ENCODE measurements at places on chromosomes 2 and 18.

DNA sequence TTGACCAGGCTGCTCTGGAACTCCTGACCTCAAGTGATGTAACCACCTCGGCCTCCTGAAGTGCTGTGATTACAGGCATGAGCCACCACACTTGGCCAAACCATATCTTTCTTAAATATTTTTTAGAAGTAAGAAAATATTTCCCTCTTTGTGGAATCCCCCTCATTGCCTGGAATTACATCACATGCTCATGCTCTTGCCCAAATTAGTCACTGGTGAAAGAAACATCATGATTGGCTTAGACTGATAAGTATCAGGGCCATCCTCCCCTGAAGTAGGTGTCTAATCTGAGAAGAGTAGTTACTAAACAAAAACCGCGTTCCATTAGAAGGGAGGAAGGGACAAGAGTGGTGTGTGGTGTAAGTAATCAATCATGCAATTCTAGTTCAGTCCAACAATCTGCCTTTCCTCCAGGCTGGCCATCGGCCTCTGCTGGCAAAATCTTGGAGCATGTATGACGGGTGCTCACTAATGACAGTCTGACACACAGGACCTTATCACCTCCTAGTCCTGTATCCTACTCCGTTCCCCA is 52.3 kb upstream of the SCG2 start:
- DNase-seq: no peak
- H3K4me3 ChIP-seq: no peak overlapping the region
- no peak overlapping the region for H3K27ac ChIP-seq
- H3K36me3 ChIP-seq: no peaks in the 10 kb centered on the region

- H3K27me3 ChIP-seq: no peaks in the 10 kb centered on the region
- no peak overlapping the region for H3K27ac ChIP-seq
- no peak for DNase-seq
Measured at GRCh38 chr2:237345411-237345810, 68.6 kb downstream of the COL6A3 start.

DNA sequence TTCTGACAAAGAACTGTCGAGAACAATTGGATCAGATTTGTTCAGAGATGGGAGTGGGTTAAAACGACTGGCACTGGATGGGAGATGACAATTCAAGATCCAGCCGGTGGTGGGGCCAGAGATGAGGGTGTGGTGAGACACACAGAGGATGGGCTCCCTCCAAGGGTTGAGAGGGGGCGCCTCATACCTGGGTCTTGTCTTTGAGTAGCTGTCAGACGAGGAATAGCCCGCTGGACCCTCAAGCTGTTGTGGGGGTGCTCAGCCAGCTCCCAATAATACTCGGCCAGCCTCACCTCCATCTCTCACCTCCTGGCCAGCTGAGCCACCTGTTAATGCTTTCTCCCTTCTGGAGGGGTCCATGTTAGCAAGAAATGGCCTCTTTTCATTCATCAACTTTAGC is 14.0 kb downstream of the INPP5D start:
- H3K4me1 ChIP-seq: peaks cover 25% of the 10 kb centered on the region
- H3K36me3 ChIP-seq: peaks cover 23% of the 10 kb centered on the region
- no peak for DNase-seq
- H3K4me3 ChIP-seq: no peak overlapping the region
- H3K27me3 ChIP-seq: no peaks in the 10 kb centered on the region

- no peaks in the 10 kb centered on the region for H3K4me1 ChIP-seq
- DNase-seq: no peak
- H3K27ac ChIP-seq: no peak overlapping the region
- H3K27me3 ChIP-seq: no peaks in the 10 kb centered on the region
- H3K4me3 ChIP-seq: no peak overlapping the region
- H3K36me3 ChIP-seq: no peaks in the 10 kb centered on the region
Measured at GRCh38 chr2:2850859-2851258, 519.8 kb upstream of the MYT1L start.

DNA sequence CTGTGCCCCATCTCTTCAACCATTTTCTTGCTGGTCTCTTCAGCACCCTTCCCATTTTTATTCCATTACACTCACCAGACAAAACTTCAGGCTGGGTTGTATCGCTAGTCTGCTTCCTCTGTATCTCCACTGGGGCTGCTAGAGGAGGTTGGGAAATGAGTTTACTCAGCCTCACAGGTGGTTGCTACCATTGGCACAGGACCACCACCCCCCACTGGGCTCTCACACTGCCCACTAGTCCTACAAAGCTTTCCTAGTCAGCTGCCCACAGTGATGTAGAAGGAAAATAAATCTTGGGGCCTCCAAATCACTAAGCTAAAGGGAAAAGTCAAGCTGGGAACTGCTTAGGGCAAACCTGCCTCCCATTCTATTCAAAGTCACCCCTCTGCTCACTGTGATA is 12.3 kb upstream of the IL1B start:
- H3K4me3 ChIP-seq: no peak overlapping the region
- no peaks in the 10 kb centered on the region for H3K36me3 ChIP-seq
- no peak for DNase-seq
- no peaks in the 10 kb centered on the region for H3K4me1 ChIP-seq

GRCh38 chr2:44102790-44103562 is 65.7 kb upstream of the PPM1B start:
- no peak overlapping the region for H3K27ac ChIP-seq
- no peaks in the 10 kb centered on the region for H3K36me3 ChIP-seq
- peaks cover 40% of the 10 kb centered on the region for H3K4me1 ChIP-seq
- no peaks in the 10 kb centered on the region for H3K27me3 ChIP-seq
- H3K4me3 ChIP-seq: no peak overlapping the region

DNA sequence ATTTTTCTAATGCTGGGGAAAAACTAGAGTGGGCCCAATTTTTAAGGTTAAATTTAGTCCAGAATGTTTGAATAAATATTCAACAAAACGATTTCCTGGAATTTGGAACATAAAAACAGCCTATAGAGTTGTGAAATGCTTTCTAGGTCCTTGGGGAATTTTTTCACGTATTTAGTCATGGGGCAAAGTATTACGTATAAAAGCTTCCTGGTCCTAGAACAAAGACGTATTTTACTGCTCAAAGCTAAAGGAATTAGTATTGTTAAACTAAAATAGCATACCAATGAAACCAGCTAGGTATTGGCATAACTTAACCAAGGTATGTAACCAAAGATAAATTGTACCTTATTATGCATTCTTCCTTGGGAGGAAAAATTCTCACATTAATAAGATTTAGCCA is 1.6 kb downstream of the SESTD1 start:
- no peak for DNase-seq
- H3K36me3 ChIP-seq: peaks cover 13% of the 10 kb centered on the region
- H3K27ac ChIP-seq: no peak overlapping the region
- H3K4me1 ChIP-seq: peaks cover 18% of the 10 kb centered on the region

- H3K4me1 ChIP-seq: peaks cover 22% of the 10 kb centered on the region
- no peaks in the 10 kb centered on the region for H3K36me3 ChIP-seq
- H3K27me3 ChIP-seq: peaks cover 47% of the 10 kb centered on the region
- H3K4me3 ChIP-seq: no peak overlapping the region
Measured at GRCh38 chr2:36359067-36359466, 3.5 kb downstream of the CRIM1 start.

DNA sequence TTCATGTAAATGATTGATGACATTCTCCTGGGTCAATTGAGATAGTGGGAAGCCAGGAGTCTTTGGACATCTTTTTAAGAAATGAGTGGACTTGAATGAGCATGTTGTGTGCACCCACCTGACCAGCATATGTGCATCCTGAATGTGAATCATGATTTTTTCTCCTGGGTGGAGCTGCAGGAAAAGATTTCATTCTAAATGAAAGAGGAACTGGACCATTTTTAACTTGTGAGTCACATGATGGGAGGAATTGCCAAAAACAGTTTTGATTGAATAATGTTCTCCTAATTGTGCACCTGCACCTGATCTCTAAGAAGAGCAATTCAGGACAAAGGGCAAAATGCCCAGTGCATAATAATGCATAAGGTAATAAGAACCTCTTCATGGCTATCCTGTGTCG is 32.3 kb downstream of the COPS8 start:
- DNase-seq: no peak
- no peaks in the 10 kb centered on the region for H3K36me3 ChIP-seq
- no peak overlapping the region for H3K27ac ChIP-seq

DNA sequence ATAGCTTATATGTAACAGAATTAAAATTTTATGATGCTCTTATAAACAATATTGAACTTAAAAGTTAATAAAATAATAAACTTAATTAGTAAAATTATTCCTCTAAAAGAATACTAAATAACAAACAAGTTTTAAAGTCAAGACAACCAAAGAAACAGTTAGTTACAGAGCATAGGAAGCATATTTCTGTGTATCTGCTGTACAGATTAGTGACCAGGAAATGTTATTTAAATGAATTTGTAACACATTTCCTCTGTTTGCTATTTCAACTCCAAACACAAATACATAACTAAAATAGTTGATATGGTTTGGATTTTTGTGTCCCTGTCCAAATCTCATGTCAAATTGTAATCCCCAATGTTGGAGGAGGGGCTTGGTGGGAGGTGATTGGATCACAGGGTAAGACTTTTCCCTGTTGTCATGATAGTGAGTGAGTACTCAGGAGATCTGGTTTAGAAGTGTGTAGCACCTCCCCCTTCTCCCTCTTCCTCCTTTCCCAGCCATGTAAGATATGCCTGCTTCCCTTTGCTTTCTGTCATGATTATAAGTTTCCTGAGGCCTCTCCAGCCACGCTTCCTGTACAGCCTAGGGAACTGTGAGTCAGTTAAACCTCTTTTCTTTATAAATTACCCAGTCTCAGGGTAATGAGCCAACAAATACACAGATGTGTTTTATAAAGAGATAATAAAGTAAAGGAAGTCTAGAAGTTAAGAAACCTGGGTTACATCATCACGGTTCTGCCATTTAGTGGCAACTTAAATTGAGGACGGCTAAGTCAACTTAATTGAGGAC is 51.8 kb downstream of the ROCK2 start:
- no peaks in the 10 kb centered on the region for H3K27me3 ChIP-seq
- no peak overlapping the region for H3K27ac ChIP-seq
- no peaks in the 10 kb centered on the region for H3K36me3 ChIP-seq
- peaks cover 10% of the 10 kb centered on the region for H3K4me1 ChIP-seq
- DNase-seq: no peak

- H3K27me3 ChIP-seq: peaks cover 11% of the 10 kb centered on the region
- no peak overlapping the region for H3K27ac ChIP-seq
- H3K36me3 ChIP-seq: no peaks in the 10 kb centered on the region
Measured at GRCh38 chr2:119008108-119008507, 66.1 kb downstream of the MARCO start.

- peaks cover under 1% of the 10 kb centered on the region for H3K27me3 ChIP-seq
- H3K4me3 ChIP-seq: no peak overlapping the region
- no peaks in the 10 kb centered on the region for H3K36me3 ChIP-seq
- DNase-seq: no peak
- H3K4me1 ChIP-seq: no peaks in the 10 kb centered on the region
- H3K27ac ChIP-seq: no peak overlapping the region
Measured at GRCh38 chr2:65172994-65173790, 43.3 kb upstream of the RAB1A start.

- no peak overlapping the region for H3K27ac ChIP-seq
- DNase-seq: no peak
- no peak overlapping the region for H3K4me3 ChIP-seq
- no peaks in the 10 kb centered on the region for H3K27me3 ChIP-seq
- H3K4me1 ChIP-seq: no peaks in the 10 kb centered on the region
- H3K36me3 ChIP-seq: no peaks in the 10 kb centered on the region
Measured at GRCh38 chr2:106839849-106840595, 45.9 kb downstream of the ST6GAL2 start.

Measured in activated T-helper 2 cell treated with anti-CD3 and anti-CD28 coated beads, Interferon-gamma antibody, Interleukin-2, Interleukin-4, amounts not matched to agents 10 μg/mL and 5 μg/mL and 100 μg/mL, durations not matched to agents 14 hours and 24 hours and 36 hours (primary cell).